SJSA1 (cell line): ENCODE measurements at places on chromosomes 7 and 10. TPM values are rescaled to one million over a fixed set of nuclear protein-coding genes. Genes with fewer than 3 reads are reported as not detected.

- no peak for DNase-seq
Measured at GRCh38 chr7:16929146-16929762, 47.5 kb upstream of the AGR3 start.

DNA sequence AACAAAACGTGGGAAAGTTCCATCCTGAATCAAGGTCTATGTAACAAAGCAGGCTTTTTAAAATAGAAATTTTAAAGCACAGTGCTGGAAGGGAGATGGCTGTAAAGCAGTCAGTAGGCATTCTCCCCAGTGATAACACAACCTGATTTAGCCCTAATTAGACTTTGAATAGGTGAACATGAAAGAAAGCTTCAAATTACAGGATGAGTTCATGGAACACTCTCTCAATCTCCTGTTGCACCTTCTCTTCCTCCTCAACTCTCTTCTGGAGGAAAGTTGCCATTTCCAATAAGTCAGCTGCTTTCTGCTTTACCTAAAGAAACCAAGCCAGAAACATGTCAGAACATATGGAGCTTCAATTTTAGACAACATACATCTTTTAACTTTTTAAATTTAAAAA is 20.1 kb downstream of the SFR1 start:
- no peak for DNase-seq

DNA sequence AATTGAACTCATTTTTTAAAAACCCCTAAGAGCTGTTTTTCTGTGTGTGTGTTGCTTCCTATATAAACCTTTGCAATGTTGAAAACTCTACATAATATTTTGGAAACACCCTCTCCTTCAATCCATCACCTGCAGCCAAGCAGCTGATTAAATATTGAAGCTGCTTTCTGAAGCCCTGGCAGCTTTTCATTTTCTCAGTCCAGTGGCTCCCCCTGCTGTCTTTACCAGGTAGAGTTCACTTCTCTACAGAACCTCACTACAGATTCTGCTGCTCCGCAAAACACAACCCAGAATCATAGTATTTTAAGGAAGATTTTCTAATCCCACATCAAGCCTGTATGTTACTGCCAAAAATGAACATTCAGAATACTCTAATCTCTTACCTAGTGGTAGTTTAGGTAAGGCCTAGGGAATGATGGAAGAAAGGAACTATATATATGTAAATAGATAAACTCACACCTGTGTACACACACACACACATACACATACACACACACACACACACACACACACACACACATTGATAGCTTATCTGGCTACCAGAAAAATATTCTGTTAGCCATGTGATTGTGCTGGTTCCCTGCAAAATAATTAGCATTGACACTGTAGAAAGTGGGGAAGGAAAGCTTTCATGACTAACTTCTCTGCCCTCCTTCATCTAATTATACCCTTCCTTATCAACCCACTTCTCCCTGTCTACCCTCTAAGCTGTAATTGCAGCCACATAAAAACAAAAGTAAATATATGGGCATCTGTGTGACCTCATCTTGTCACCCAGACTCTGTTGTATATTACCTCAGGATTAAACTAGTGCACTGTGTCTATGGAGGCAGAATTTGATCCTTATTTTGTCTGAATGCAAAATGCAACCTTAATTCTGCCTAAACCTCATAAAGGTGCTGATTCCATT is 229.5 kb upstream of the FZD1 start:
- peak; percentile 44 for DNase-seq

DNA sequence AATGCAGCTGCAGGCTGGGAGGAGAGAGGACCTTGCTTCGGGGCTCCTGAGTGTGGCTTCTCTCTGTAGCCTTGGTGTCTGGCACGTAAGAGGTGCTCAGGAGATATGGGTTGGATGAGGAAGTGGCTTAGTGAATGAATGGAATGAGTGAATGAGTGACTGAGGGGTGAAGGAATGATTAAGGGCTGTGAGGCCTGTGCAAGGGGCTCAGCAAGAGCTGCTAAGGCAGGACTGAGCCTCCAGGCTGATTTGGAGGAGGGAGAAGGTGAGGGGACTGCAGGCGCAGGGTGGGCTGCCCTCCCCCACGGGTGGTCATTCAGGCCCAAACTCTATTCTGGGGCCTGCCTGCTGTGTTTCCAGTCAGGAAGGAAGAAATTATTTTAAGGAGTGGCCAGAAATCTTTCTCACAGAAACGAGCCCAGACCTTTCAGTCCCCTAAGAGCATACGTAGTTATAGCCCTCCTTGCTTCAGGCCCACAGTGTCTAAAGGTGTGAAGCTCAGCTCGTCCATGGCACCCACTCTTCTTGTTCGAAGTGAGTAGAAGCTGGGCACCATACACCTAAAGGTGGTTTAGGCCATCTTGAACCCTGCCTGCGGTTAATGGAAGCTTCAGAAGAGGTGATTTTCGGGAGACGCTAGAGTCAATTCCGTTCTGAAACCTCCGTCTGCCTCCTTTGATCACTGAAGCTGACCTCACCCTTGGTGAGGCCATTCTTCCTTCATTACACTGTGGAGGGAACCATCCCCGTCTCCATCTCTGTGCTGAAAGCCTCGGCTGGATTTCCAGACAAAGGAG is 49.5 kb upstream of the SAMD8 start:
- DNase-seq = no peak

- no peak for DNase-seq
Measured at GRCh38 chr10:80829151-80829550, 291.4 kb downstream of the SH2D4B start.

DNA sequence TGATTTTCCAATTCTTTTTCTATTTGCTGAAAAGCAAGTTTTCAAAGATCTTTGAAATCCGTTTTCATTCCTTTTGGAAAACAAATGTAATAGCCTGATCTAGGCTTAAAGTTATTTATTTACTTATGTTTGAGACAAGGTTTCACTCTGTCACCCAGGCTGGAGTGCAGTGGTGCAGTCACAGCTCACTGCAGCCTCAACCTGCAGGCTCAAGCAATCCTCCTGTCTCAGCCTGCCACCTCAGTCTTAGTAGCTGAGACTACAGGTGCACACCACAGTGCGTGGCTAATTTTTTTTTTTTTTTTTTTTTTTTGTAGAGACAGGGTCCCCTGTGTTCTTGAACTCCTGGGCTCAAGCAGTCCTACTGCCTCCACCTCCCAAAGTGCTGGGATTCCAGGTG is 4.6 kb downstream of the ST7 start:
- DNase-seq = no peak

GRCh38 chr7:135441791-135442190 is 68.1 kb downstream of the CNOT4 start:
- DNase-seq = no peak

GRCh38 chr7:41167836-41168235 is 535.1 kb downstream of the INHBA start:
- no peak for DNase-seq

- DNase-seq = no peak
Measured at GRCh38 chr10:29276251-29276850, 12.5 kb upstream of the LYZL1 start.

DNA sequence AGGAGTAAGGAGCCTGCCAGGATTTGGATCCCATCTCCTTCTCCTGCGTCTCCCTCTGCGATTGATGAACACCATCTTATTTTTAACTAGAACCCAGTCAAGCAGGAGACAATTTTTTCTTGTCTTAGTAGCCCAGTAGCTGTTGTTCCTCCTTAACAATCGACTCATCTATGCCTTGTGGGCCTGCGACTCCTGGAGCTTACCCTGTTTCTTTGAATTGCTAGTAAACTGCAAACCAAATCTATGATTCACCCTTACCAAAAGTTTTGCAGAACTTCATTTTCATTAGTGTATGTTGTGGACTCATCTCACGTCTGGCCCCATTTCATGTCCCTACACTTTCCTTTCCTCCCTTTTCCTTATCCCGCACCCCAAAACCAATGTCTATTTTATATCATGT is 37.7 kb downstream of the TRIL start:
- no peak for DNase-seq

DNA sequence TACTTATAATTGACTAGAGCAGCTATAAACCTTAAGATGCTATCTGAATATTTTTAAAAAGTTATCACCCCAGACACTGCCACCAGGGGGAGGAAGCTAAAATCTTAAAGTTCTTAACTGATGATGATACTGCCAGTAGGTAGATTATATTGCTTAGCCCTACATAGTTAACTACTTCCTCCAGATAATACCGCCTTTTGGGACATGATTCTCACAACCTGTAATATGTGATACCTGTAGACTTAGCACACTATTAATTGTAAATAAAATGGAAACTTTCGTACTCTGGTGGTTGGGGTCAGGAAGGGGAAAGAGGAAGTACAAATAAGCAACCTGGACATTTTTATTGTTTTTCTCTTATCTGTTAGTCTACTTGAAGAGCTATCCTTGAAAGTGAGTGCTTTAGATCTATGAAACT is 268.9 kb downstream of the ADK start:
- no peak for DNase-seq

- no peak for DNase-seq
Measured at GRCh38 chr10:13331646-13332045, 16.4 kb downstream of the SEPHS1 start.

- peak; percentile 96 for DNase-seq
Measured at GRCh38 chr10:21336476-21337170, 188.9 kb downstream of the SKIDA1 start.

DNA sequence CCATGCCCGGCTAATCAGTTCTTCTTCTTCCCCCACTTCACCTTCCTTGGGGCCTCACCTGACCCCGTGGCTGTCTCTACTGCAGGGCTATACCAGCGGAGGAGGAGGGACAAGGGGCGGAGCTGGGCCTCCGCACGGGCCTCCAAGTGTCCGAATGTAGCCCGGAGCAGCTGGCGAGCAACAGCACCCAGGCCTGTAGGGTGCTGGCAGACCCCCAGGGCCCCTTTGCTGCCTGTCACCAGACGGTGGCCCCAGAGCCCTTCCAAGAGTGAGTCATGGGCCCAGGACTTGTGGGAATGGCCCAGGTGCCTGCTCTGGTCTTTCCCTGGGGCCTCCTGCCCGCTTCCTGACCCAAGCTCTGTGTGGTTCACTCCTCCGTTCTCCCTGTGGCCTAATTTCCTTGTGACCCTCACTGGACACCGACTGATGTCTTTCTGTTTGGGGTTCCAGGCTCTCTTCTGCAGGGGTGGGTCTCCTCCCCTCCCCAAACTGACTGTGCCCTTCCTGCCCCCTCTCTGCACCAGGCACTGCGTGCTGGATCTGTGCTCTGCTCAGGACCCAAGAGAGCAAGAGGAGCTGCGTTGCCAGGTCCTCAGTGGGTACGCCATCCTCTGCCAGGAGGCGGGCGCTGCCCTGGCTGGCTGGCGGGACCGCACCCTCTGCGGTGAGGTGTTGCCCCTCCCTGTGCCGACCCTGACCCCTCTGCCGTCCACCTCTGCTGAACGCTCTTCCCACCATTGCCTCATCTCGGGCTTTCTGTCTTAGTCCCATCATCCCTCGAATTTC is 35.2 kb downstream of the EPHB4 start:
- DNase-seq = no peak

- no peak for DNase-seq
Measured at GRCh38 chr7:43495572-43495971, 87.3 kb upstream of the STK17A start.

DNA sequence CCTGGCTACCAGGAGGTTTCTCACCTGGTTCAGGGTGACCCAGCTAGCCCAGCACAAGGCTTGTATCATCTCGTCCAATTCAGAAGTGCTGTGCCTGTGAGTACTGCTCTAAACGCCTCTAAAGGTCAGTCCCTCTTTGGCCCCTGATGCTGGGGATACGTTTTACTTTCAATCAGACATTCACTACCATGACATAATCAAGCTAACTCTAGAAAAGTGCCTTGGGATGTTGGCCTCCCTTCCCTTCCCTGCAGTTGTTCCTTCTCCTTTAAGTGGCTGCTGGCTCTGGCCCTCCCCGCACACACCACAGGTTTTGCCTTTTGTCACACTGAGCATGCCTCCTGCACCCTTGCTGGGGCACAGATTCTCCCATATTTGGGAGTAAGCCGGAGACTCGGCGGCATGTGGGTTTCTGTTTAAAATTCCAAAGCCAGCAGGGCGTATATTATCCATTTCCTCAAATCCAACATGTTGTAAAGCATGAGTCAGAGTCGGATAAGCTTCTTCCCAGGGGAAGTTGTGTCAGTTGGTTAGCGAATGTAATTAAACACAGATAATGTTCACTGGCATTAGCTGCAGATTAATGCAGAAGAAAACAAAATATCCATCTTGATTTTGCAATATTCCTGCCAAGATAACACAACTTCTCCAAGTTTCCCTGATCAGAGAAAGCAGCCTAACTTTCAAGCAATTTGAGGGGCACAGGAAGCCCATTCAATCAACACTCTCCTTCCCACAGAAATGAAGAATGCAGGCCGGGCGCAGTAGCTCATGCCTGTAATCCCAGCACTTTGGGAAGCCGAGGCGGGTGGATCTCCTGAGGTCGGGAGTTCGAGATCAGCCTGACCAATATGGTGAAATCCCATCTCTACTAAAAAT is 31.8 kb upstream of the VCL start:
- DNase-seq = peak; percentile 98

DNA sequence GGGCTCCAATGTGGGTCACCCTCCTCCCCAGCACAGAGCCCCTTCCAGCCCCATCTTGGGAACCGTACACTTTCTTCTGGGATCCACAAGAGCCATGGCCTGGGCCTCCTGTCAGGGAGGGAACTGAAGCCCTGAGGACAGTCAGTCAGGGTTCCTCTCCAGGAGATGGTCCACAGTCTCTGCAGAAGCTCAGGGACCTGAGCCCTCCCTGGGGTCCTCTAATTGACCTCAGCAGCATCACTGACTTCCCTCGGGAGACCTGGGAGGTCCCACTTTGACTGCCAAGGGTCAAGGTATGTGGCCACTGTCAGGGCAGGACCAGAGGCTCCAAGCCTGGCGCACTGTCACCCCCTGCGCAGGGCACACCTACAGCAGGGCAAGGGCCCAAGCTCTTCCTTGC is 32.3 kb downstream of the NOD1 start:
- DNase-seq = no peak

- DNase-seq = no peak
Measured at GRCh38 chr7:77447616-77448015, 31.5 kb upstream of the GSAP start.

The TMEM213 gene
- not detected in 2 replicates for total RNA-seq

The HMX3 gene
- total RNA-seq = 10.8 and 10.9 TPM in 2 replicates

The SNX10 gene
- 0.29 and 1.1 TPM in 2 replicates for total RNA-seq

The OPN4 gene
- total RNA-seq = not detected in 2 replicates

The NAT16 gene
- total RNA-seq = not detected in 2 replicates

The PSD gene
- total RNA-seq = 0.08 TPM in 1 of 2 replicates, not detected in the other

The DHX32 gene
- 31.0 and 51.8 TPM in 2 replicates for total RNA-seq

The INSIG1 gene
- total RNA-seq = 36.4 and 46.6 TPM in 2 replicates

The SLC29A4 gene
- 8.1 and 8.7 TPM in 2 replicates for total RNA-seq

The ASL gene
- total RNA-seq = 37.4 and 57.3 TPM in 2 replicates

The SPDYE6 gene
- total RNA-seq = not detected in 2 replicates

The SFTPA1 gene
- total RNA-seq = not detected in 2 replicates
